ENCODE measurements at places on chromosomes 2 and 18. TPM values are rescaled to one million over a fixed set of nuclear protein-coding genes. Genes with fewer than 3 reads are reported as not detected.

Gene DLX1
- not detected for total RNA-seq

Gene ARHGEF33
- 2.3 TPM for total RNA-seq

Gene CABYR
- 1.6 TPM for total RNA-seq

Gene MATN3
- total RNA-seq = 5.0 TPM

Measured in kidney (tissue), 22 donors.